ENCODE measurements at places on chromosomes 5 and 9.
A peak's percentile ranks its signal among the peaks of the same experiment; 100 is the strongest.

DNA sequence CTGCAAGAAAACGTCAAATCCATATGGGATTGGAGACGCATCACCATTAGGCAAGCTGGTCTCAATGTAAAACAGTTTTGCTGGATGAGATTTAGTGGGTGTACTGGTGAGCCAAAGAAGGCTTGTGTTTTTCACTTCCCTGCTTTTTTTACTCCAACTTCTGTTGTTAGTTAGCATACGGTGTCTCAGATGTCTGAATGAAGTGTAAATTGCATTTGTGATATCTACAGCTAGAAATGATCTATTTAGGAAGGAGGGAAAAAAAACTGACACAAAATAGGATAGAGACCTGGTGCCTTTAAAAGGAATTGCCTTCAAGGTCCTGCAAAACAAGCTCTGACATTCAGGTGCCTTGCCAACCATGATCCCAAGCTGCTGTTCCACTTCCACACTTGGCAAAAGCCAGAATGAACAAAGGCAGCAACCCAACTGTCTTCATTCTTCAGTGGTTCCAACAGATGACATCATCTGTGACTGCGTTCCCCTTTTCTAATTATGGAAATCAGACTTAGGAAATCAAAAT, 104.2 kb upstream of the RAI14 start:
- H3K27me3 ChIP-seq: peaks cover 8% of the 10 kb centered on the region
- H3K4me1 ChIP-seq: peaks cover 4% of the 10 kb centered on the region
- DNase-seq: no peak
- no peak overlapping the region for H3K4me3 ChIP-seq
- no peak overlapping the region for H3K27ac ChIP-seq

GRCh38 chr5:169412831-169413230, 111.9 kb upstream of the SLIT3 start:
- H3K4me1 ChIP-seq: peaks cover 66% of the 10 kb centered on the region
- H3K27me3 ChIP-seq: peaks cover 2% of the 10 kb centered on the region
- no peak overlapping the region for H3K27ac ChIP-seq
- no peaks in the 10 kb centered on the region for H3K36me3 ChIP-seq

- H3K27me3 ChIP-seq: no peaks in the 10 kb centered on the region
Measured at GRCh38 chr5:85069659-85070640, 685.3 kb upstream of the EDIL3 start.

DNA sequence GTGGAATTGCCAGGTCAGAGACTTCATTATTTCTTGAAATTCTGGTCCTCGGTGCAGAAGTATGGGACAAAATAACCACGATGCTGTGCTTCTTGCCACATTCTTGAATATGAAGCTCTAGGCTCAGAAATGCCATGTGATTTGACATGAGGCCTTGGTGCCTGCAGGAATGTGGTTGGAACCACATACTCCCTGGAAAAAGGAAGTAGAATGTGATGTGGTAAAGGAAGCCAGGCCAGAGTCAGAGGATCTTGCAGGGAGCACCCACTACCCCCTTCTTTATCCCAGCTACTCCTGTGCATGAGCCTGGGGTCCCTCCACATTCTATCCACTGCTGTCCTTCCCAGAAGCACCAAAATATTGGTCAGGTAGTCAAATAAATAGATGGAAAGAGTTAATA, 80.9 kb downstream of the FOXD1 start:
- H3K27ac ChIP-seq: peak overlapping the region; percentile 46
- H3K36me3 ChIP-seq: no peaks in the 10 kb centered on the region
- H3K4me3 ChIP-seq: no peak overlapping the region
- peaks cover 1% of the 10 kb centered on the region for H3K27me3 ChIP-seq
- peak; percentile 31 for DNase-seq

DNA sequence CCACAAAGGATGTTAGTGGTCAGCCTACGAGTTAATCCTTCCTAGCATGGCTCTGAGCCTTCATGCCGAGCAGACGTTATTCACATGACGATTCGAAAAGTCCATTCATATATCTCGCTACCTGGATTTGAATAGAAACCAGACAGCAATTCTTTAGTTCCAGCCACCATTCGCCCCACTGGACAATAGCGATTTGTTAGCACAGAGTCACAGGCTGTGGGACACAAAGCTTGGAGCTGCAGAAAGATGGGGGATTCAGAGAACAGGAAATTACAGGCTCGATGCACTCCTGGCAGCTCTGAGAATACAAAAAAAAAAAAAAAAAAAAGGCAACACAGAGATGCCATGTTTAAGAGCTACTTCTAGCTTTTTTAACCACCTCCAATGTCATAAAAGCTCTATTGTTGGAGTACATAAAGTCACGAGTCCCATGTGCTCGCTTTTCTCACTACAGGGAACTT, 110.7 kb downstream of the NR6A1 start:
- DNase-seq: peak; percentile 9
- peak overlapping the region; percentile 96 for H3K4me3 ChIP-seq
- H3K4me1 ChIP-seq: peaks cover 70% of the 10 kb centered on the region
- H3K27ac ChIP-seq: peak overlapping the region; percentile 98
- peaks cover 25% of the 10 kb centered on the region for H3K36me3 ChIP-seq
- H3K27me3 ChIP-seq: peaks cover 6% of the 10 kb centered on the region

- no peaks in the 10 kb centered on the region for H3K27me3 ChIP-seq
- H3K4me1 ChIP-seq: peaks cover 92% of the 10 kb centered on the region
- 0 out of 2 replicates have a peak overlapping the region, but pooled peaks have one; percentile 28 for H3K27ac ChIP-seq
- H3K4me3 ChIP-seq: no peak overlapping the region
Measured at GRCh38 chr5:34740389-34740806, 84.3 kb downstream of the RAI14 start.

Measured in HFFc6 (cell line).